ENCODE measurements at places on chromosomes 5 and 9.
A peak's percentile ranks its signal among the peaks of the same experiment; 100 is the strongest.

GRCh38 chr5:139410121-139410992 lies 6.5 kb upstream of the SPATA24 start:
- DNase-seq: no peak

GRCh38 chr5:42360056-42360455 lies 63.2 kb upstream of the GHR start:
- DNase-seq: no peak

- DNase-seq: no peak
Measured at GRCh38 chr9:116370556-116370955, 217.0 kb downstream of the PAPPA start.

DNA sequence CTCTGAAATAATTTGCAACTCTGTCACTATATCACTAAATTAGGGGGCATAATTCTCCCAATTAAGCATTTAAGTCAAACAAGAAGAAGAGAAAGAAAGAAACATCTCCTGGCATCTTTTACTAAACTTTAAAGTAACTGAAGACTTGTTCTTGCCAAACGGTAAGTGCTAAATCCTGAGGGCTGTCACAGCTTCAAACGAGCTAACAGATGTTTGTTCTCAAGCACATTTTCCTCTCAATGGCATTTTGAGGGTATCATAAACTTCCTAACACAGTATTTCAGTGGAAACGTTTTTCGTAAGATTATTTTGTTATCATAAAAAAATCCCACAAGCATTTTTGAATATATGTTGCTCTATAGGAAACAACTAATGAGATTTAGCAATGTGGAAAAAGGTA lies 169.5 kb upstream of the TAS2R1 start:
- no peak for DNase-seq

- peak; percentile 49 for DNase-seq
Measured at GRCh38 chr5:1386274-1386717, 41.4 kb upstream of the CLPTM1L start.

DNA sequence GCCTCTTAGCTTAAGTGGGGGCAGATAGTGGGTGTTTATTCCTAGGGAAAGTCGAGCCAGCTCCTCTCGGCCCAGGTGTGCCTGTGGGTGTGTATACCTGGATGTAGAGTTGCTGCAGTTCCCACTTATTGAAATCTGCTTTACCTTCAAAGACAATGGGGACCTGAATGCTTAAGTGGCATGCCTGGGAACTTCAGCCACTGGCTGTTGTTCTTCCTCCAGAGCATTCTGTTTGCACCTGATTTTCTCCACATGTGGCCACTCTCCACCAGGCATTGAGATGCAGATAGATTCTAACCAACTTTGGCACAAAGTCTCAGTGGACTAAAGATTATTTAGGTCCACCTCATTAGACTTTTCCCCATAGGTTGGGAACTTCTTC lies 186.8 kb downstream of the ZNF462 start:
- no peak for DNase-seq

DNA sequence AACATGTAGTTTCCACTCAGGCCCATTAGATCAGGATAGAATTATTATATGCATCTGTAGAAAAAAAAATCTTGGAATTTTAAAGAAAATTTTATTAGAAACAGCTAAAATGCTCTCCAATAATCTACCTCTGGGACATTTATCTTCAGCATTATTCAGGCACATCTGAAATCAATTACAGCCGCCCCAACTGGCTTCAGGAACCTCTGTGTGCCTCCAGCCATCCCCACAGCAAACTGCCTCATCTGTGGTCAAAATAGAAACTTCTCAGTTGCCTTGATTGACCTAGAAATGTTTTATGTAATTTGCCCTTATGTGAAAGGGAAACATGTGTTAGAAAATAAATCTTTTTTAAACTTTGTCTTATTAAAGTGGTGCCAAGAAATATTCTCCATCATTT lies 120.1 kb upstream of the LPAR1 start:
- DNase-seq: no peak

GRCh38 chr9:89149726-89150125 lies 28.9 kb downstream of the SHC3 start:
- DNase-seq: no peak

DNA sequence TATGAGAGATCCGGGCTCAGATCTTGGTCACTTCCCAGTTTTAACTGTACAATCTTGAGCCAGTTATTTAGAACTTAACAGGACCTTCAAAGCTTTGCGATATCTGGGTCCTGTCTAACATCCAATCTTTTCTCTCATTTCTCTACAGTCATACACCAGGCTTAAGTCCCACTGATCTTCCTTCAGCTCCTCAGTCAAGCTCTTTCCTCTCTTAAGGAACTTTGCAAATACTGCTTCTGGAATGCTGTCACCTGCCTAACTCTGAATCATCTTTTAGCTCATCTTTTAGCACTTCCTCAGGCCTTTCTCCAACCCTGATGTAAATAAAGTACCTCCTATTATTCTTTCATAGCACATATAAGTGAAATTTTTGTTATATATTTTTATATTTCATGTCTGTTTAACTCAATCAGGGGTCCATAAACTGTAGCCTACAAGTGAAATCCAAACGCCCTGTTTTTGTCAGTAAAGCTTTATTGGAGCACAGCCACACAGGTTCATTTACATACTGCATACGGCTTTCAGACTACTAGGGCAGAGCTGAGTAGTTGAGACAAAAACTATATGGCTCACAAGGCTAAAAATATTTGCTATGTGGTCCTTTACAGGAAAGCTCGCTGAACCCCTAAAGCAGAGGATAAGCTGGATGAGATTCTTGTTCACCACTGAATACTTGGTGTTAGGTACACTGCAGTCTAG lies 63.5 kb downstream of the MEF2C start:
- no peak for DNase-seq

DNA sequence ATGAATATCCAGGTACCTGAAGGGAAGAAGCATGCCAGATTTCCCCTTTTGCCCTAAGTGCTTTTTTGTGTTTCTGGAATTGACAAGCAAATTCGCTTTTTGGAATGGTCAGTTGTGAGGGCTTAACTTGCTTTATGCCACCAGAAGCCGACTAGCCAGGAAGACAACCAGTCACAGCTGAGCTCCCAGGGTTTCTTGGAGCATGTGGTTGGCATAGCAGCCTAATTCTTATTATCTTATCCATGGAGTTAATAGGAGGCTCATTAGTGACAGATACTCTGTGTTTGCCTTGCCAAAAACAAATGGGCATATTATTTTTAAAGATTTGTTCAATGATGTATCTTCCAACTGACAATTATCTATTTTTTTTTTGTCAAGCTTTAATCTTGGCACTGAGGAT lies 500.7 kb downstream of the PTPRD start:
- no peak for DNase-seq

DNA sequence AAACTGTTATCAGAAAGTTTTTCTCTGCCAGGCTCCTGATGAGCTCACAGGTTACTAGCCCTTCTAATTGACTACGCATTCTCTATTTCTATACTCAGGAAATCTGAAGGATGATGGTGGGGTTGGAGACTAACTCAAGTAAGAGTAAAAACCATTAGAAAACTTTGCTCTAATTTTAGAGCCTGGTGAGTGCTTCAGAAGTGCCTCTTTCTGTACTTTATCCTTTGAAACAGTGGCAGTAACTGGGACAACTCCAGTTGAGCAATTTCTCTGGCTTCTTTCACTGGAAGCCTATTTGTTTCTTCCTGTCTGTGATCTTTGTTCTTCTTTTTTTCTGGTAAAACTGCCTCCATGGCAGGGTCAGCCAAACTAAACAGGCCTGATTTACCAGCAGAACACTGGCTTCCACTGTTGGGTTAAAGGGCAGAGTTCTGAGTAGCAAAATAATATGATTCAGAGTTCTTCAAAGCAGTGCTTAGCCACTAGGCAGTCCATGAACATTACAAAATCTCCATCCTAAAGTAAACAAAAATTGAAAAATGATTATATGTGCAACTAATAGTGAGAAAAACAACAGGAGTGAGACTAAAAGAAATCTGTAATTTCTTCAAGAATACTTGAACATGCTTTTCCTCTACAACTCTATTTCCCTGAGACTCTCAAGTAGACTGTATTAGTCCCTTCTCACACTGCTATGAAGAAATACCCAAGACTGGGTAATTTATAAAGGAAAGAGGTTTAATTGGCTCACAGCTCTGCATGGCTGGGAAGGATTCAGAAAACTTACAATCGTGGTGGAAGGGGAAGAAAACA lies 79.8 kb downstream of the MROH2B start:
- DNase-seq: no peak

DNA sequence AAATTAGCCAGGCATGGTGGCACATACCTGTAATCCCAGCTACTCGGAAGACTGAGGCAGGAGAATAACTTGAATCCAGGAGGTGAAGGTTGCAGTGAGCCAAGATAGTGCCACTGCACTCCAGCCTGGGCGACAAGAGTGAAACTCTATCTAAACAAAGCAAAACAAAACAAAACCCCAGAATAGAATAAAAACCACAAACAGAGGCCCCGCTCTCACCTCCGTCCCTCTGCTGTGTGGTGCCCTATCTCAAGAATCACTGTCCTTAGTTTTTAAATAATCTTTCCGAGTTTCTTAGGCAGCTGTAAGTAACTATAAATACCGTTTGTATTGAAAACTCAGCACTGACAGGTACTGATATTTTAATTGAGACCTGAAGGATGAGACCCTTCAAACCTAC lies 42.7 kb upstream of the IER5L start:
- no peak for DNase-seq

GRCh38 chr9:94995048-94995693 lies 268.7 kb downstream of the AOPEP start:
- DNase-seq: no peak

DNA sequence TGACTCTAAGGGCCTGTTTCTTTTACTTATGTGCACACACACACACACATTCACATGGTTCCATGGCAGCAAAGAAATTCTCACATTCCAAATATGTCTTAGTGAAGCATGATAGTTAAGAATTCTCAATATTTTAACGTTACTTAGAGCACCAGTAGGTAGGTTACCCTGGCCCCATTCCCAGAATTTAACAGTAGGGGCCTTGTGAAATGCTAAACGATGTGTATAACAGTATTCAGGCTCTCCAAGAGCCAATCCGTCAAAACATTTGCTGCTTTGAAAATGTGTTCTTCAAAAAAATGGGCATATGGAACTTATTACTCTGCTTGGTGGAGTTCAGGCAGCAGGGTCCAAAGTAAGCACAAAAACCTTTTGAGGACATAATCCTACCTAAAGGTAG lies 93.7 kb upstream of the DAB2 start:
- DNase-seq: no peak

DNA sequence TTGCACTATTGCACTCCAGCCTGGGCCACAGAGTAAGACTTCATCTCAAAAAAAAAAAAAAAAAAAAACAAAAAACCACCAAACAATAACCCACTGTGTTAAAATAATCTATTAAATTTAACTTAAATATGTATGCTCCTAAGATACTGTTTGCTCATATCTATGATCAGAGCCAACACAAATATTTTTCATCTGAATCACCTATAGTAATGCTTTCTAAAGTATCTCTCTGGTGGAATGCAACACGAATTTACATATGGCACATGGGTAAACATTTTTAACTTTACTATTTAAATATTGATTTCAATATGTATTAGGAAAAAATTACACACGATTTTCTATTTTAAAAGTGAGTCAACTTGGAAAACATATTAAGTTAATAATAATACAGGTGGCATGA lies 196.4 kb downstream of the RFX3 start:
- no peak for DNase-seq

DNA sequence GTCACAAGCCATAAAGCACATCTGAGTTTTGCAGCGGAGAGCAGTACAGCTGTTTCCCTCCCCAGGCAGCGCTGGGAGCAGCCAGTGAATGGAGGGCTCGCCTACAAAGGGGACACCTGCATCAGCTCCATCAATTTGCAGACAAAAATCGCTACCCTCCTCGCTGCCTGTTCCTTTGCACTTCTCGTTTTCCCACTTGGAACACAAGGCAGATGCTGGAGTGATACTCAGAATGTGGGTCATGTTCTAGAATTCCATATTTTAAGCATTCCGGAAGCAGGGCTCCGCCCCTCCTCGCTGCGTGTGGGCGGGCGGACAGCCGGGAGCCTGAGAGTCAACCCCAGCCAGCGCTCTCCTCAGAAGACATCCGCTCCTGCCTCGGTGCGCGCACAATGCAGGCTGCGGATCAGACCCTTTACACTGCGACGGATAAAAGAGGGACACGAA lies 92.1 kb downstream of the LMNB1 start:
- DNase-seq: no peak

DNA sequence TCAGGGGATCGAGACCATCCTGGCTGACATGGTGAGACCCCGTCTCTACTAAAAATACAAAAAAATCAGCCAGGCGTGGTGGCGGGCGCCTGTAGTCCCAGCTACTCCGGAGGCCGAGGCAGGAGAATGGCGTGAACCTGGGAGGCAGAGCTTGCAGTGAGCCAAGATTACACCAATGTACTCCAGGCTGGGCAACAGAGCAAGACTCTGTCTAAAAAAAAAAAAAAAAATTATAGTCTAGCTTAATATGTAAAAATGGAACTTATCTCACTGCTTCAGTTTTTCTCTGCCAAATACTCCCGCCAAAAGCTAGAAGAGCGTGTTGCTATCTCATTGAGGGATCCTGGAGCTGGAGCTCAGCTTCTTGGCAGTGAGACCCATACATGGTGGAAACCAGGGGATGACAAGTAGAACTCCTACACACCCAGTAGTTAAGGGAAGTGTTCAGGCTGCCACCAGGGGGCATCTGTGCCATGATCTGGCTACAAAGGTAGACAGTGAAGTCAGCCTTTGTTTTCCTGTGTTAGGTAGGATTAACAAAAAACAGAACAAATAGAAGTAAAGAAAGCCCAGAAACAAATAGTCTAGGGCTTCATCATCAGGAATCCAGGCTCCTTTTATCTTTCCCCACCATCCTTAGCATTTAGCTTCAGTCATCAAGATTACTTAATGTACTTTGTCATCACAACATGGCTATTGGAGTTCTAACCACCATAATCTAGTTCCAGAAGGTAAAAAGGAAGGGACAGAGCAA lies 33.6 kb upstream of the GLIPR2 start:
- peak; percentile 78 for DNase-seq

GRCh38 chr5:174284873-174285272 lies 239.4 kb downstream of the NSG2 start:
- no peak for DNase-seq

DNA sequence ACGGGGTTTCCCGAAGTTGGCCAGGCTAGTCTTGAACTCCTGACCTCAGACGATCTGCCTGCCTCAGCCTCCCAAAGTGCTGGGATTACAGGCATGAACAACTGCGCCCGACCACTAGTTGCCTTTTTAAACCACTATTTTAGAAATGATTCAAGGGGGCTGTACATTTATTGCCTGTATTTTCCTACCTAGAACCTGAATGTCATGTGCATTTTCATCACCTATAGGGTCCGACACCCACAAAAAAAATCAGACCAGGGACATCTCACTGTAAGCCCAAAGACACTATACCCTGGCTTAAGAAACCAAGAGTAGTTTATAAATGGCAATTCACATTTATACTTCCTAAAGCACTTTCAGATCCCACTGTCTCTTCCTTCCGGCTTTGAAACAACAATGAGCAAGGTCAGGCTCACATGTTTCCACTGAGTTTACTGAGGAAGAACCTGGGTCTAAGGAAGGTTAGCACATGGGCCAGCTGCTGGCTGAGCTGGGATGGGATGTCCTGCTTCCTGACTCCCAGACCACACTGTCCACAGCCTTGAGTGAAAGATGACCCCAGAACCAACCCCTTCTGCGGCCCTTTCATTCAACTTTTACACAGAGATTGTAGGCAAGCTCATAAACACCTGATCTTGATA lies 87.3 kb downstream of the SERINC5 start:
- no peak for DNase-seq

Data from activated CD8-positive, alpha-beta memory T cell treated with anti-CD3 and anti-CD28 coated beads for 4 hours (primary cell).